ENCODE measurements at places on chromosomes 2 and 18.
A peak's percentile ranks its signal among the peaks of the same experiment; 100 is the strongest.

- no peak for DNase-seq
These were observed 19.1 kb downstream of the SULT1C4 start for GRCh38 chr2:108396845-108397244.

DNA sequence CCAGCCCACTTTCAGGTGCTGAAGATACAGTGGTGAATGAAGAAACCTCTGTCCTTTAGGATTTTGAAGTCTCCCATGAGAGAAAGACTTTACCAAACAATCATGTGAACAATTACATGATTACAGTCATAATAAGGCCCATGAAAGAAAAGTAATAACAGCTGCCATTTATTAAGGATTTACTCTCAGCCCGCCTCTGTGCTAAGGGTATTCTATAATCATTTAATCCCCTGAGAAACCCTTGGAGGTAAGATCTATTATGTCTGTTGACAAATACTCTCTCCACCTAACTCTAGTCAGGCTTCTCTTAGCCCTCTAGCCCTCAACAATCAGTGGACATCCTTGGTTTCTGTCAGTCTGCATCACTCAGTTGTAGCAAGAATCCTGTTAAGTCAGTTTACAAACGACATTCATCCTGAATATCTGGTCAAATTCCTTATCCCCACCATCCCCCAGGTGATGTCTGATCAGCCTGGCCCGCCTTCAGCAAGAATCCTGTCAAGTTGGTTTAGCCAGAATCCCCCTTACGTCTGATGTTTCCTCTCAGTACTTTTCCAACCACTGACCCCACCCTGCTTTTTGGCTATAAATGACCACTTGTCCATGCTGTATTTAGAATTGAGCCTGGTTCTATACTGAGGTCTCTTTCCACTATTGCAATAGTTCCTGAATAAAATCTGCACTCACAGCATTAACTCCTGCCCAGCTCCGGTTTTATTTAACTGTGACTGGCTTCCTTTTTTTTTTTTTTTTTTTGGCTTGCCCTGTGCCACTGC is 12.2 kb upstream of the SOCS6 start:
- DNase-seq, result no peak

DNA sequence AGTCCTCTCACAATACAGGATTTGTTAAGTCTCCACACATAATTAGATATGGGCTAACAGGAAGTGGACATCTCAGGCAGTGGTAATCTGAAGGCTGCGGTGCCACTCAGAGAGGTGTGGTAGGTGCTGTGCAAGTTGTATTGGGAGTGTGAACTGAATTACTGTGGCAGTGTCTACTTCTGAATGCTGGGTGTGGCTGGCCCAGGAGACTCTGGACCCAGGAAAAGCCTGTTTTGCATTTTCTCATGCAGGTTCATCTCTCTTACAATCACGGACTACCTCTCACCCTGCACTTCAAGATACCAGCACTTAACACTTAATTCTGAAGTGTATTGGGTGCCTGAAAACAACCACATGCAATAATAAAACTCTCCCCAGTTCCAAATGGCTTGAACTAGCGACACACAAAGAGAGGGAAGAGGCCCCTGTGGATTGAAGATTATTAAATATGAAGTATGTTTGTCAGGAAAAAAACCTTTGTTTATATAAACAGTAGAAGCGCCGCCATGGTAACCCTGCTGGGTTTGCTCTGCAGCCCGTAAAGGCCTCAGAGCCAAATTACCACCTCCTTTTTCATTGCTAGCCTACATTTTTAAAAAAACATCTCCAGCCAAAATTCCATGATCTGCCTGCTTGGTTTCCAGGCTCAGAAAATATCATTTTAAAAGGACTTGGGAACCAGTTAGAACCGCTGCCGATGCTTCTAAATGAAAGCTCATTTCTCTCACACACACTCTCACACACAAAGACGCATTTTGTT is 77.5 kb downstream of the GFPT1 start:
- DNase-seq, result no peak

- peak; percentile 99 for DNase-seq
These were observed 254.1 kb downstream of the TRIB2 start for GRCh38 chr2:12970861-12971260.

- no peak for DNase-seq
These were observed at the start of gene EVX2 for GRCh38 chr2:176083796-176084261. Gene EVX2 (minus strand): TSS chr2:176083962. CDS start chr2:176083776, 186 bp downstream.

DNA sequence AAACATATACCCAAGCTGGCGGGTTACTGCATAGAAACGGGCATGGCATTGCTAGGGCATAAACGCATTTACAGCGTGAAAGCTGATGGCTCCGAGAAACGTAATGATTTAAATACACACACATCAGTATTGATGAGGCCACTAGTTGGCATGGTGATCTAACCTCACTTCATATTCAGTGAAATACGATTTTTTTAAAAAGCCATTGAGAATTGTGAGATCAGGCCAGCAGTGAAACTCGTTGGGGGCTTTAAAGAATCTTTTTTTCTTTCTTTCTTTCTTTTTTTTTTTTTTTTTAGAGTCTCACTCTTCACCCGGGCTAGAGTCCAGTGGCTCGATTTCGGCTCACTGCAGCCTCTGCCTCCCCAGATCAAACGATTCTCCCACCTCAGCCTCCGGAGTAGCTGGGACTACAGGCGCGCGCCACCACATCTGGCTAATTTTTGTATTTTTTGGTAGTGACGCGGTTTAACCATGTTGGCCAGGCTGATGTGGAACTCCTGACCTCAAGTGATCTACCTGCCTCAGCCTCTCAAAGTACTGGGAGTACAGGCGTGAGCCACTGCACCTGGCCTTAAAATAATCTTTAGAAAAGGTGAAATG is 2.4 kb upstream of the SMAD7 start:
- no peak for DNase-seq

DNA sequence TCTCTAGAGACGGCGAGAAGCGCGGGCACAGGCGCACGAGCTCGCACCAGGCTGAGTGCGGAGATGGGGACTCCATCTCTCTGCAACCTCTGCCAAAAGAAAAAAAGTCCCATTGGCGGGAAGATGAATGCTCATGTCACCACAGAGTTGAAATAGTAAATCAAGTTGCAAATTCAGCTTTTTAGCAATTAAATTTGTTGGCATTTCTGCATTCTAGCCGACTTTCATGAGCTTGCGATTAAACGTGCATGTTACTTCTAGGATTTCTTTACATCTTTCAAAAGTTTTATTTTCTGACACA is 588 bp downstream of the CHAC2 start:
- no peak for DNase-seq

DNA sequence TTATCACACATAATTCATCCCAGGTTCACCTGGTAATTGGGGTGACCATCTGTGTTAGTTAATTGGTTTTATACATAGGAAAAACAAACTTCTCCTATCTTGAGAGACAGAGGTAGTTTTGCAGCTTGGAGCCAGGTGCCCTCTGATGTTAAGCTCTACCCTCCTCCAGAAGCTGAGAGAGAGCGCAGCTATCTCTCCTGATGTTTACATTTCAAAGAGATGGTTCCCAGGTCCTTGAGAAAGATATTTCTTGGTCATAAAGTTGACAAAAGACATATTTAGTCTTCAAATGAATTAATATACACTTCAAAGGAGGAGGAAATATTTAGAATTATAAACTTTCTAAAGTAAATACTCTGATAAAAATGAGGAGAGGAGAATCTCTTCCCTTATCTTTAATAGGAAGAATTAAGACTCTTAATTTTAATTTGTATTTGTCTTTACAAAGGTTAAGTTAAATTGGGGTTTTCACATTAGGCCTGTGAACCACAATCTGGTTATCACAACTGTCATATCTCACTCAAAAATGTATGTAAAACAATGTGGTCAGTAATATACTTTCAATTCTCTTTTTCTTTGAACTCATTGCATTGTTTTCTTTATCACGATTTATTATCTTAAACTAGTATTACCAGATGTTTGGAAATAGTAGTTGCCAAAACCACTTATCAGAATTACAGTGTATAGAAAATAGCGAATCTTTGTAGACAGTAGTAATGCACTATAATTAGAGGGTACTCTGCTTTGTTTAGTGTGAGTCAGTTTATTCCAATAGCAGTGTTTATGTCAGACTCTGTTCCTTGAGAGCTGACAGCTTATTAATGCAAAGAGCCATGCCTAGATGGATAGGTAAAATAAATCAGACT is 26.8 kb downstream of the SERPINB4 start:
- no peak for DNase-seq

GRCh38 chr18:9732031-9732430 is 23.9 kb downstream of the RAB31 start:
- DNase-seq, result no peak

DNA sequence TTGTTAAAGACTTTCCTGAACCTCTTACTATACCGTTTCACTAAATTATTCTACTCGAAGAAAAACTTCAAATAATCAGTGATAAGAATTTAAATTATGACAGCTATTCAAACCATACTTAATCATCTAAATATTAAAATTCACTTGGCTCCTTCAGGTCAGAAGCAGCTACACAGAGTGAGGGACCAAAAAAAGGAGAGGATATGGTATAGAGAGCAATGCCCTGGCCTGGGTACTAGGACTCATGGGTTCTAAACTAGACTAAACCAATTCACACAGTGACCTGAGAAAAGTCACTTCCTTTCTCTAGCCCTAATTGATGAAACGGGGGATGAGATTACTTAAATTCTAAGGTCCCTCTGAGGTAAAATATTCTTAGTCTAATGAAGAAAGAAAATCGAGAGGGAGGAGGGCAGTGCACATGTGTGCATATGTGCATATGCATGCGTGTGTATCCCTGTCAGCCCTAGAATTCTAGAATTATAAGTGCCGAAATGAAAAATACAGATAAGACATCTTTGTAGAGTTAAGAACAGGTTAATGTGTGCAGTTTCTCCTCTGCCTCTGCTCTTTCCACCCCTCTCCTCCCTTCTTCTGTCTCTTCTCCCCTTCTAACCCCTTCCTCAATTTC is 11.2 kb downstream of the STRN start:
- DNase-seq, result no peak

- no peak for DNase-seq
These were observed 49.0 kb upstream of the BIN1 start for GRCh38 chr2:127155947-127156346.

GRCh38 chr2:185384822-185385560 is 353.6 kb upstream of the FSIP2 start:
- no peak for DNase-seq

GRCh38 chr2:206713746-206714145 is 4.5 kb downstream of the DYTN start:
- DNase-seq, result no peak

- no peak for DNase-seq
These were observed 548.6 kb upstream of the ZEB2 start for GRCh38 chr2:145068509-145068908.

DNA sequence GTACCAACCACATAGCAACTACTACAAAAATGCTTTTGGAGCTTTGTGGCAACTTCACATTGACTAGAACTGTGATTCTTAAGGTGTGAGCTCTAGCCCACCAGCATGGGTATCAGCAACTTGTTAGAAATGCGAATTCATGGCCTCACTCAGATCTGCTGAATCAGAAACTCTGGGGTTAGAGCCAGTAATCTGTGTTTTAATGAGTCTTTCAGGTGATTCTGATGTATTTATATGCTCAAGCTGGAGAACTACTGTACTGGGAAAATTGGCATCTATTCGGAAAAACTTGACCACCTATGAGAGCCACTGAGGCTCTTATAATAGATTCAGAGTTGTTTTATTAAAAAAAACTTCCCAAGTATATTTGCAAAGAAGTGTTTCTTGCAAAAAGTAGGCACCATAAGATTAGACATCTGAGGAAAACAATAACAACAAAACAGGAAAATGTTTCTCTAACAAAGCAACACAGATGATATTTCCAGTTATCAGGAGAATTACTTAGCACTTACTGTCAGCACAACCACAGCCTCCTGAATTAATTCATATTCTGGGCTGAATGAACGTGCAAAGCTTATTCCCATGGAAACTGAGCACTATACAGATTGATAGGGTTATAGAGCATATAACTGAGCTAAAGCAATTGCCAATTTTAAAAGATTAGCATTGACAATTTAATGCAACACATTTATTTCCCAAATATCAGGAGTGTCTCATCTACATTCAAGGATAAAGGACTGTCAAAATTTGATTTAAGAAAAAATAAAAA is 71.6 kb downstream of the NCKAP5 start:
- no peak for DNase-seq

DNA sequence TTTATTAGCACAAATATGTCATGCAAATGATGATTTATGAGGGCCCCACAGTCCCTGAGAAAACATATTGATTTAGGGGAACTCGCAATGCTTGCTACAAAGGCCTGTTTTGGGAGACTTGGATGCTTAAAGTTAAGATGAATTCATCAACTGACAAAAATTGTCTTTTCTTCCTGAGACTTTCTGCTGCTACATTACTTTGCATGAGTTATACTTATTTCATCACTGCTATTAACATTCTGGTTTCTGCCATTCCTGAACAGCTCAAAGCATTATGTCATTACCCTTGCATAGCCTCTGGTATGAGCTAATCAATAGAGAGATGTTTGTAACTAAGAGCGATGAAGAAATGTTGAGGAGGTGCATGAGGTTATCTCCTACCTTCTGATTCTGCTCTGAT is 74.4 kb downstream of the SOX11 start:
- DNase-seq, result no peak

- no peak for DNase-seq
These were observed 68.2 kb downstream of the OTX1 start for GRCh38 chr2:63118821-63119220.

GRCh38 chr2:62589691-62590356 is 83.8 kb upstream of the TMEM17 start:
- DNase-seq, result no peak

- no peak for DNase-seq
These were observed 11.4 kb upstream of the FABP1 start for GRCh38 chr2:88139203-88139702.

DNA sequence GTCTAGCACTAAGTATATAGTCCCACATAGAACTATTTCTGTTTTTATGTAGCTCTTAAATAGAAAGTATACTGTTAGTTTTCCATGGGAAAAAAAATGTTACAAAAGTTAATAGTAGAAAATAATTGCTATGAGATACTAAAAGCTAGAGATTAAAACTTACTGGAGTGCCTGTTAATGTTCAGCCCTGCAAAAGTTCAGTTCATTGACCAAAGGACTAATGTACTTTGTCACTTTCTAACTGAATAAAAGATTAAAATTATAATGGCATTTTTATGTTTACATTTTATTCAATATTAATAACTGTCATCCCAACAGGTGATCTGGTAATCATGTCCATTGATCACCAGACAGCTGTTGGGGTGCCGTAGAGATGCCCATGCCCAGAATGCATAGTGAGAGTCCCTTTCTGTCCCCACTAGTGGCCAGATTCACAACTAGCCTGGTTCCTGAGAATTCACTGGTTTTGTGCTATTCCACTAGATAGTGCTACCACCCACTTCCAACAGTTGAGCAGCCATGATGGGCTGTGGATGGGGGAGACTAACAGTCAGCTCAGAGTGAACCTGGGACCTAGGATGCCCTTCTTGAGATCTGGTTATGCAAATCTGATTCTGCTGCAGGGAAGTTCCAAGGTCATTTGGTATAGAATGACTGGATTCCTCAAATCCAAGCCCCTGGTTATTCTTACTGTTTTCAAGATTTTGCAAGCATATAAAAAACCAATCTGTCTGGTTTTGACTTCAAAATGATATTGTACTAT is 57.8 kb downstream of the AFTPH start:
- no peak for DNase-seq

- no peak for DNase-seq
These were observed 101.1 kb upstream of the ODC1 start for GRCh38 chr2:10549195-10549594.

Data from foreskin keratinocyte (primary cell).